WERI-Rb-1 (cell line): ENCODE measurements at places on chromosomes 6 and 20.

- peak; percentile 20 for DNase-seq
Measured at GRCh38 chr20:59598625-59599310, 5.6 kb upstream of the PHACTR3 start.

GRCh38 chr6:141562186-141562811 is 570.4 kb upstream of the GJE1 start:
- DNase-seq, result no peak

GRCh38 chr6:127302728-127303660 is 36.3 kb downstream of the RNF146 start:
- DNase-seq, result peak; percentile 13

DNA sequence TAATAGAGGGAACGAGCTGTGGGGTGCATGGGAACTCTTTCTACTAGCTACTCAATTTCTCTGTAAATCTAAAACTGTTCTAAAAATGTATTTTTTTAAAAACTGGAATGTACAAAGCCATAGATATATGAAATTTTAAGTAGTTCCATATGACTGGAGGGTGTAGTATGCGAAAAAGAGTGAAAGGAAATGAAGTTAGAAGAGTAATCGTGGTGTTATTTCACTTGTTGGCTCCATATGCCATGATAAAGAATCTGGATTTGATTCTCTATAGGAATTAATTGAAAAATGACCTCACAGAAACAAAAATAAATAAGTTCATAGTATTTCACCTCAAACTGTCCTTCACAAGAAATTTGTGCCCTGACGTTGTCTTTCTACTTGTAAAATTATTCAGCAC is 500.2 kb downstream of the TENT5A start:
- no peak for DNase-seq

DNA sequence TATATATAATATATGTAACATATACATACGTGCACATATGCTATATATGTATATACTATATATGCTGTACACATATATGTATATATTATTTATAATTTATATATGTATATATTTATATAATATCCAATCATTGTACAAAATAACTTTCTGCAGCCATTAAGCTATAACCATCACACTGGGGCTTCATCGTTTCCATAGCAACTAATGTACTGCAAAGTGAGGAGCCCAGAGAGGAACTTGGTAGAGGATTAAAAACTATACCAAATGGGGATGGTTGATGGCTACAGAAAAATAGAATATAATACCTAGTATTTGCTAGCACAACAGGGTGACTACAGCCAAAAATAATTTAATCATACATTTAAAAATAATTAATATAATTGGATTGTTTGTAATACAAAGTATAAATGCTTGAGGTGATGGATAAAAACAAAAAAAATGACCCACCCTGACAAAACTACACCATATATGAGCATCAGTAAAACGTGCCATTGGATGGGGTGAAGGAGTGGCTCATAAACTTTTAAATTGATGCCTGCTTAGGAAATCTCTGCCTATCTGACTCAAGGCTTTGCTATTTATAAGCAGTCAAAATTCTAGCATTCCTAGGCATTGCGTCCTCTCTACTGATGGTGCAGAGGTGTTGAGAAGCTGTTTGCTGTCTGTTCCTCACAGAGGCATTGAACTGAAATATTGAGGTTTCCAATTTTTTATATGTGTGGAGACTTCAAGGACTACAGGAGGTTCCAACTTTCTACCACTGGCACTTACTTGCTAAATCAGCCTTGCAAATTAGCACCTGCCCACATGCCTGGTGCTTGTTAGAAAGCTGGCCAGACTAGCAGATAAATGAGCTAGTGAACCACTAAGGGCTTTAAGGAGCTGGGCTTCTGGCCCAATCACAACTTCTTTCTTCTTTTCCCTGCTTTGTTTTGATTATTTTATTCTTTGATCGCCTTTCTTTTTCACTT is 190.1 kb downstream of the SCP2D1 start:
- DNase-seq, result no peak

DNA sequence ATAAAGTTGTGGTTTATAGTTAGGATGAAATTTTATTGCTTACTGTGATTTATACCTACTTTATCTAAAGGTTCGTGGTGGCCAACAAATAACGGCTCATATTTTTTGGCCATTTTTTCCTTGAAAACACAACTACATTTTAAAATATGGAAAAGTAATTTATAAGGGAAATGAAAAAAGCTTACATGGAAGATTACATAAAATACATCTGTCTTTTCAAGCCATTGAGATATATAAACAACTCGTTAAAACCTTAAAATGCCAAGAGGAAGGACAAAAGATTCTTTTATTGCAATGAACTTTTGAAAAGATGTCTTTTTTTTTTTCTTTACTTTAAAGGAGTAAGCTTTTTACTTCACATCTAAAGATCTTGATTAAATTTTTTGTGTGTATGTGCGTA is 55.4 kb upstream of the EYA4 start:
- no peak for DNase-seq
